ENCODE measurements at places on chromosomes 5 and 9.

DNA sequence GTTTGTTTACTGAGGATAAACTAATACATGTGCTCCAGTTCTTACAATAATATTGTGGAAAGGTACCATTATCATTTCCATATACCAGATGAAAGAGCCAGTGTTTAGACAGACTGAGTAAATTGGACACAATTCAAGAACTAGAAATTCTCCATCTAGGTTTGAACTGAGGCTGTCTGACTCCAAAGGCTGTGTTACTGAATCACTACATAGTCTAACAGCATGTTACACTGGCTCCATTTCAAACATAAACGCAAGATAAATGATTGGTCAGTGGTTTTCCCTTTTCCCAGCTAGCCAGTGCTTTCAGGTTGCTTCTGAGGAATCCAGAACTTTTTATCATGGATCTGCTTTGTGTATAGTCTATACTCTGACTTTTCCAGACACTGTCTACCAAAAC is 8.1 kb downstream of the SPDL1 start:
- DNase-seq: no peak

DNA sequence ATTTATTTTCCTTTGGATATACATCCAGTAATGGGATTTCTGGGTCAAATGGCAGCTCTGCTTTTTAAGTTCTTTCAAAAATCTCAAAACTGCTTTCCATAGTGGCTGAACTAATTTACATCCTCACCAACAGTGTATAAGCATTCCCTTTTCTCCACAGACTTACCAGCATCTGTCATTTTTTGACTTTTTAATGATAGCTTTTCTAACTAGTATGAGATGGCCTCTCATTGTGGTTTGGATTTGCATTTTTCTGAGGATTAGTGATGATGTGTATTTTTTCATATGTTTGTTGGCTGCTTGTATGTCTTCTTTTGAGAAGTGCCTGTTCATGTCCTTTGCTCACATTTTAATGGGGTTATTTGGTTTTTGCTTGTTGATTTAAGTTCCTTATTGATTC is 90.0 kb upstream of the HMHB1 start:
- DNase-seq: no peak

GRCh38 chr5:177320879-177321278 is 9.2 kb upstream of the MXD3 start:
- DNase-seq: no peak

DNA sequence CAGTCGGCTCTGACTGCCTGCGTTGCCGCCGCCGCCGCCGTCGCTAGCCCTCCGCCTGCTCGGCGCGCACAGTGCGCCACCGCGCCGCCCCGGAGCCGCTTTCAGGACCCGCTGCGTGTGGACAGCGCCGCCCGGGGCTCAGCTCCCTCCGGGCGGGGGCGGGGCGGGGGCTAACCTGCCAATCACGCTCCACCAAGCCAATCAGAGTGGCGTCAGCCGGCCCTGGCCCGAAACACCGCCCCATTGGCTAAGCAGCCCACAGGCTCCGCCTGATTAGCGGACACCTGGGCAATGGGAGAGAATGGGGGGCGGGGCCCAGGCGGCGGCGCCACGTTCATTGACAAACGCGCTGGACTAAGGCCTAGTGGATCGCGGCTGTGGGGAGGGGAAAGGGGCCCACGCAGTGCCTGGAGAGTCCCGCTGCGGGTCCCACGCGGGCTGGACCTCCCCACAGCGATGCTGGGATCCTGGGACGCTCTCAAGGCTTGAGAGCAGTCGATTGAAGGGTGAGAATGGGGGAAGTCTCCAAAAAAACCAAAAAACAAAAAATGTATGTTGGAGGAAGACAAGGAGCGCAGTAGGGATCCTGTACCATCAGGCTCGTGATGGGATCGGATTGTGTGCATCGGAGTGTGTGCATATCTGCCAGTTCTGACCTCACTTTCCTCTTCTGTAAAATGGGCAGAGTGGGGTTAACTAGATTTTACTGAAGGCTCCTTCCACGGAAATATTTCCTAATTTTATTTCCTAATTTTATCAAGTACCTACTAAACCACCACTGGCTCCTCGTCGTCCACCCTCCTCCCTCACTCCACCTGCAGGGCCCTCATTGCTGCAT is 6.3 kb downstream of the PAX5 start:
- DNase-seq: peak; percentile 65

DNA sequence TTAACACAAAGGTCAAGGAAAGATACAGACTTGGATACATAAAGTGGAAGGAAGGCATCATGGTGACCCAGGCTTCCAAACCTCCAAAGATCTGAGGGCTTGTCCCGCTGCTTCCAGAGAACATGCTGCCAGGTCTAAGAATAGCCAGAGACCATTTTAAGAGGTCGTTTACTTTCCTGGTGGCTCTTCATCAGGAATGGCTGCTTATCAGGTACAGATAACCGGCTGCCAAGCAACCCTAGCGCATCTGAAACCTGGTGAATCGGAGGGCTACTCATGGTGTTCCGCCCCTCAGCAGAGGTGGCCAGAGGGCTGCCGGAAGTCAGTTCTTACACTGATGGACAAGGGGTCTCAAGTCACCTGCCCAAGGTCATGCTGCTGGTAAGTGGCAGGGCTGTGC is 251.3 kb upstream of the DAP start:
- no peak for DNase-seq

GRCh38 chr5:42302186-42302585 is 121.1 kb upstream of the GHR start:
- DNase-seq: no peak

DNA sequence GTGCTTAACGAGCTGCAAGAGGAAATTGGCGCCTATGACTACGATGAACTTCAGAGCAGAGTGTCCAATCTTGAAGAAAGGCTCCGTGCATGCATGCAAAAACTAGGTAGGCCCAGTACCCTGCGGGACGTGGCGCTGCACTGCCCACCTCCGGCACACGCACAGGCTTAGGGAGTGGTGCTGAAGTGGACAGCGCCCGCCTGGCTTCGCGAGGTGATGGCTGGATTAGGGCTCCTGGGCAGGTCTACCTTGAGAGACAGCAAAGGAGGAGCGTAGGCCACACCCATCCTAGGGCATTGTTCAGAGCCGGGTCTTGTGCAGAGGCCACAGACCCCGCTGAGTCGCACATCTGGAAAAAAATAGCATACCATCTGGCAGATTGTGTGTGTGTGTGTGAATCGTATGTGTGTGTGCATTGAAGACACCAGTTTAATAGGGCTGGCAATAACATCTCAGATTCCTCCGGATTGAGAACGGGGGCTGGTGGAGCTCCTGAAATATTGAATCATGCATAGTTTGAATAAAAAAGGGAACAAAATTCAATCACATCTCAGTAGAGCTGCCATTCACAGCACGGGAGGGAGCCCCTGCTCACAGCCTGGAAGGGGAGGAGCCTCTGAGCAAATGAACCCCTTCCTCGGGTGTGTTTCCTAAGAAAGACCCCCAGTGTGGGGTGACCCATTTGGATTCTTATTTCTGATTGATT is 11.1 kb downstream of the OLFM1 start:
- no peak for DNase-seq

DNA sequence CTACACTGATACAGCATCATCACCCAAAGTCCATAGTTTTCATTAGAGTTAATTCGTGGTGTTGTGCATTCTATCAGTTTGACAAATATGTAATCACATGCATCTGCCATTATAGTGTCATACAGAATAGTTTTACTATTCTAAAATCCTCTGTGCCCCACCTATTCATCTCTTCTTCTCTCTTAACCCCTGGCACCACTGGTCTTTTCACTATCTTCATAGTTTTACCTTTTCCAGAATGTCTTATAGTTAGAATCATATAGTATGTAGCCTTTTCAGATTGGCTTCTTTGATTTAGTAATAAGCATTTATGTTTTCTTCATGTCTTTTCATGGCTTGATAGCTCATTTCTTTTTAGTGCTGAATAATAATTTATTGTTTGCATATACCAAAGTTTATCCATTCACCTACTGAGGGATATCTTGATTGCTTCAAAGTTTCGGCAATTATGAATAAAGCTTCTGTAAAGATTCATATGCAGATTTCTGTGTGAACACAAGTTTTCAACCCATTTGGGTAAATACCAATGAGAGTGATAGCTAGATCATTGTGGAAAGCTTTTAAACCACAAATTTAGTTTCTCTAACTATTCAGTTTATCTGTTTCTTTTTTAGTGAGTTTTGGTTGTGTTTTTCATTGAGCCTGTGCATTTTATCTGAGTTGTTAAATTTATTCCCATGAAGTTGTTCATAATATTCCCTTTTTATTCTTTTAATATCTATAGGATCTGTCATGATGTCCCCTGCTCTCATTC is 84.9 kb downstream of the RALGPS1 start:
- DNase-seq: no peak

DNA sequence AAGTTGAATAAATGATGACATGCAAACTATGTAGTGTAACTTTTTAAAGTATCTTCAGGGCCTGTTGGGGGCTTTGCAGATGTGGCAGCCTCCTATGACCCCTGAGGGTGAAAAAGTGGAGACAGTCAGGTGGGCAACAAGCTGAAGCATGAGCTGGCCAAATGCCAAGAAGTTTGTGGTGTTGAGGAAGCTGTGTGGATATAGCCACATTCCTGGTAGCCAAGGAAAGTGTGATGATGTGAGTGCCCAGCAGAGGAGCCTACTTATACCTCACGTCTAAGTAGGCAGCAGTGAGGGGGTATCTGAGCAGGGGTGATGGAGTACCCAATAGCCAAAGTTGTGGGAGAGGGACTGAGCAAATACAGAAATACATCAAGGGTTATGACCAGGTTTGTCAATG is 621.2 kb upstream of the CDH6 start:
- no peak for DNase-seq

DNA sequence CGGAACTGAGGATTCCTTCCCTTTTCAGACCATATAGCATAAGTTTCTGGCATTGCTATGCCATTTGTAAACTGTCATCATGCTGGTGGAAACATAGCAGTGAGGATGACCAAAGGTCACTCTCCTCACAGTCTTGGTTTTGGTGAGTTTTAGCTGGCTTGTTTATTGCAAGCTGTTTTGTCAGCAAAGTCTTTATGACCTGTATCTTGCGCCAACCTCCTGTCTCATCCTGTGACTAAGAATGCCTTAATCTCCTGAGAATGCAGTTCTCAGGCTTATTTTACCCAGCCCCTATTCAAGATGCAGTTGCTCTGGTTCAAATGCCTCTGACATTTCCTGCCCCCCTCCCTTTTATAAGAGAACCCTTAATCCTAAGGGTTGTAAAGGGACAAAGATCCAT is 26.7 kb upstream of the GRIA1 start:
- DNase-seq: no peak

DNA sequence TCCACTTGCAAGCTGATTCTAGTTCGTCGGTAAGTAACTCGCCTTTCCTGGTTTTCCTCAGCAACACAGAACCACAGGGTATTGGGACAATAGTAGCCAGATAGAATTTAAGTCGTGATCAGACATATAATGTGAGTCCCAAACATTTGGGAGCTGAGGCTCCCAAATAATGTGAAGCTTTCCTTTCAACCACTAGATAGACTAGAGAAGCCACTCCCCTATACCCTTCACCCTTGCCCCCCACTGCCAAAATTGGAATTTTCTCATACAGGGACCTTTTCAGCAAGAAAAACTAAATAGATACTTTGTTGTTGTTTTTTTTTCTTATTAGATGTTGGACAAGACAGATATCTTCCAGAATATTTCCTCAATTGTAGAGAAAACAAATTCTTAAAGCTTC is 1.9 kb downstream of the C6 start:
- DNase-seq: no peak

DNA sequence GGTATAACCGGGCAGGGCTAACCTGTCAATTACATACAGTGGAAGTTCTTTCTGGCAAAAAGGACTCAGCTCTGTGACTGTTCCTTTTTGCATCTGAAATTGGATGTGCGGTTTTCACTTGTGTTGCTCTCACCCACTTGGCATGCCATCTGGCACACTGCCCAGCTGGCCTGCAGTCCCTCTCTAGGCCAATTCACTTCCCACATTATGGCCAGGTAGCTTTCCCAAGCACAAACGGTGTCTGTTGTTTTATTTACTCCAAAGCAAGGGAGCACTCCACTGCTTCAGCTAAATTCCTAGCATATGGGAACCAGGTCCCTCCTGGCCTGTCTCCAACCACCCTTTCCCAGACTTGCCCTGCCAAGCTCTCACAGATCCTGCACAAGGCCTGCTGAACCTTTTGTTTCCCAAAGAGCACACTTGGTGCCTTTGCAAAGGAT is 132.5 kb downstream of the SEMA6A start:
- no peak for DNase-seq

DNA sequence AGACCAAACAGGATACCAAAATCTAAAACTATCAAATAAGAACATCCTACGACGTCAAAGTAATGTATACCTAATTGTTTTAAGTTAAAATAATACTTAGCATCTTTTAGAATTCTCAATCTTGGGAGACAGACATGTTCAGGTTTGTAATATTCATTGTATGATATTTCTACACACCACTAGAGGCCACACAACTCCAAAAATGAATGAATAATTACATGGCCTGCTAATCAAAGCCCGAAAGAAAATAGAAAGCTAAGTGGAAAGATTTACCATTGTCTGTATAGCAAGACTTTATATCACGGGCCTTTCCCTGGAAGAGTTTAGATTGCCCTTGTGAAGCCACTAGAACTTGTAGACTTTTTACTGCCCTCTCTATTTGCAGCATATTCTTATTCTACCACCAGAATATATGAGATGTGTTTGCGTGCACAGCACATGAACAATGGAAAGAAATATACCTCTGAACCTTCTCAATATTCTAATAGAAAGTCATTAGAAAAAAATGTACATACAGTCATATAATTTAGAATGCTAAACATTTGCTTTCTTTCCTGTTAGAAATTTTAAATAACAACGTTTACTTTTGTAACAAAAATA is 380.1 kb upstream of the NUDT12 start:
- no peak for DNase-seq

DNA sequence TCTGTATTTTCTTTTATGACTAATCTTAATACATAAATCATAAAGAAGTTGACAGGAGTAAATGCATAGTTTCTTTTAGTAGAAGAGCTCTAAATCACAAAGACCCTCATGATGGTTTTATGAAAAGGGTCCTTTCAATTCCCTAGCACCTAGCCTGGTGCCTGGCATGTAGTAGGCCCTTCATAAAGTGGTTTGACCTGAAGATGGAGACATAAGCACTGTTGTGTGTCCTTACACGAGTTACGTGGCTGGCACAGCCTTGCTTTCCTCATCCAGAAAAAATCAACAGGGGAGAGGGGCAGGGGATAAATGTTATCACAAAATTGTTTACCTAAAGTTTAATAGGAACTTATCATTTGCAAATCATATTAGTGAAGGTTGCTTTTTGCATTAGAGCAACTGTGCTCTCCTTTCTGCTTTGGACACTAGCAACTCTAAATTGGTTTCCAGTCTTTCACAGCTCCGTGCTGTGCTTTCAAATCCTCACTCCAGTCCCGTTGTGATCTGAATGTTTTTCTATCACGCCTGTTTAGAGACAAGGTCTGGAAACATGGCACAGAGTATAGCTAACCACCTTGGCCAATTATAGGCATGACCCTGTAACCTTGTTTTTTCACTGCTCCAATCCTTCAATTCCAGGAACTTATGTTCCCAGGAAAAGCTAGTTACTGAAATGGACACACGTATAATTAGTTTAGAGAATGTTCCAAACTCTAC is 55.7 kb downstream of the ARL15 start:
- DNase-seq: no peak

- no peak for DNase-seq
These were observed 330.7 kb downstream of the PDE4D start for GRCh38 chr5:59562756-59563389.

- no peak for DNase-seq
These were observed 2.6 kb upstream of the FOXB2 start for GRCh38 chr9:77016526-77017504.

Data from nucleus accumbens (tissue), 56 donors.